NCI-H1092 (cell line): ENCODE measurements at places on chromosomes 12 and 14.

DNA sequence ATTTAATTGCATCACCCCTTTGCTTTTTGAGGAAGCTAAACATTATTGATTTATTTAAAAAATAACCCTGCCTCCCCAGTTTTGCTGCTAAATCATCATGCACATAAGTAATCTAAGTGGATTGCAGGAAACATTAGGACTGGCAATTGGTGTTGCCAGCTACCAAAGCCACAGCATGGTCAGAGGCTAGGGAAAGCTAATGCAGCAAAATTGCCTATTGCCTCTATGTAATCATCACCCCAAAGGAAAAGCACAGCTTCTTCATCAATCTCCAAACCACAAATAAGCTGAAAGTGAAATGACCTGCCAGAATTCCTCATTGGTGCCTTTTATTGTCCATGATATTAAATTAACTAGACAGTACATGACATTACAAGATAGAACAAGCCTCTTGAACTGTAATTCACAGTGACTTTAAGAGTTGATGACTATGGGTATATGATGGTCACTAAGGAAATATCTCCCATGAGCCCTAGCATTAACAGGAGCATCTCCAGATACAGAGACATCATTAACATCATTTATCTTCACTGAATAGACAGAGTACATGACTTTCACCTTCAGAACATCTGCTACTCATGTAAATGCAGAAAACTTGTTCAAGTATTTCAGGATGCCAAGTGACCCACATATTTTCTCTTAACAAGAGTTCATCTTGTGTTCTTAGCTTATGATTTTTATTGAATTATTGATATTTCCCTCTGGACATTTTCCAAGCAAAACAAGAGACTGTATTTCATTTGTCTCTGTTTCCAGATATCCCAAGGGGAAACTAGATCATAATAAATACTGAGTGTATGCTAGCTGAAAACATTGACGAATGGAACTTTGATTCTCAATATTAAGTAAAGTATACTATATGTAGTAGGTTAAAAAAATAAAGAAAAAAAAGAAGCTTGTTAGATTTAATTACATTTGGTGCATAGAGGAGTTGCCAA is 29.4 kb downstream of the PTPRR start:
- no peak for DNase-seq

DNA sequence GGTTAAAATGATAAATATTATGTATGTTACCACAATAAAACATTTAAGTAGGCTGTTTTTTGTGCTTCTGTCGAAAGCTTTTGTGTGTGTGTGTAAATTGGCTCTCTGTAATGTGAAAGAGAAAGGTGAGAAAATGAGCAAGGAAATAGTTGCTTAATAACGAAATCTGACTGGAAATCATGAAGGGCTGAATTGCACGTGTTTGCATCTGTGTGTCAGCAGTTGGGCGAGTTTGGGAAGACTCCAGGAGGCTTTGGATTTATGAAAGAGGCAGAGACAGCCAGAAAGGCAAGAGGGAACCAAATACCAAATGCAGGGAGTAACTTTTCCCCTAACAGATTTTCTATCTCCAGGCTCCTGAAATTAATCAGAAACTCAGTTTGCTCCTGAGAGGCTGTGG is 47.2 kb upstream of the PLEKHG3 start:
- no peak for DNase-seq

- DNase-seq = no peak
Measured at GRCh38 chr14:103718572-103718971, 3.0 kb downstream of the ZFYVE21 start.

DNA sequence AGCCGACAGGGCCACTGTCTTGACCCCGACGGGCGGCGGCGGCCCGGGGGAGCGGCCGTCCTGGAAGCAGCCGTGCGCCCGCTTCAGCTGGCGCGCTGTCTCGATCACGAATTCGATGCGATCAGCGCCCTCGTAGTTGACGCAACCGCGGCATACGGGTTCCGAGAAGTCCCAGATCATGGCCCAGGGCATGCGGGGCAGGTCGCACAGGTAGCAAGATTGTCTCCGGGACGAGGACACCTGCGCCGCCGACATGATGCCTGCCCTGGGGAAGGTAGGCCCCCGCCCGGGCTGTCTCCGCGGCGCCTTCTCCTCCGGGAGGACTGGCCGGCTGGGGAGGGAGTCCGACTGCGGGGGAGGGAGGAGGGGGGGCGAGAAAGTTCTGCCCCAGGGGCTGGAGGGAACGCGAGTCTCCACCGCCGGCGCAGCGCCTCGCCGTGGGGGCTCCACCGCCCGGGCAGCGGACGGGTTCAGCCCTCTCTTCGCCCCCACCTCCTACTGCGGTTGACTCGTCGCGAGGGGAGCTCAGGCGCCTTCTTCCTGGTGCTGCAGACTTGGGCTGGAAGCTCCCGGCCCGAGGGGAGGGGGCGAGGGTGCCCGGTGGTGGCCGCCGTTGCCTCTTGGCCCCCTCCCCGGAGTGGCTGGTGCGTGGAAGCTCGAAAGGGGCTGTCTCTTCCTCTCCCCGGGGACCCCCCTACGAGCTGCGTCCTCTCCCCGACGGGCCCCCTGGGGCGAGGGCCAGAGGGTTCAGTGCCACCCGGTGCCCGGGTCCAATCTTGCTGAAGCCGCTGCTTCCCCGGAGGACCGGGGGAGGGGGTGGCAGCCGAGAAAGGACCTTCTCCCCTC is 747 bp downstream of the IRF2BPL start:
- no peak for DNase-seq

DNA sequence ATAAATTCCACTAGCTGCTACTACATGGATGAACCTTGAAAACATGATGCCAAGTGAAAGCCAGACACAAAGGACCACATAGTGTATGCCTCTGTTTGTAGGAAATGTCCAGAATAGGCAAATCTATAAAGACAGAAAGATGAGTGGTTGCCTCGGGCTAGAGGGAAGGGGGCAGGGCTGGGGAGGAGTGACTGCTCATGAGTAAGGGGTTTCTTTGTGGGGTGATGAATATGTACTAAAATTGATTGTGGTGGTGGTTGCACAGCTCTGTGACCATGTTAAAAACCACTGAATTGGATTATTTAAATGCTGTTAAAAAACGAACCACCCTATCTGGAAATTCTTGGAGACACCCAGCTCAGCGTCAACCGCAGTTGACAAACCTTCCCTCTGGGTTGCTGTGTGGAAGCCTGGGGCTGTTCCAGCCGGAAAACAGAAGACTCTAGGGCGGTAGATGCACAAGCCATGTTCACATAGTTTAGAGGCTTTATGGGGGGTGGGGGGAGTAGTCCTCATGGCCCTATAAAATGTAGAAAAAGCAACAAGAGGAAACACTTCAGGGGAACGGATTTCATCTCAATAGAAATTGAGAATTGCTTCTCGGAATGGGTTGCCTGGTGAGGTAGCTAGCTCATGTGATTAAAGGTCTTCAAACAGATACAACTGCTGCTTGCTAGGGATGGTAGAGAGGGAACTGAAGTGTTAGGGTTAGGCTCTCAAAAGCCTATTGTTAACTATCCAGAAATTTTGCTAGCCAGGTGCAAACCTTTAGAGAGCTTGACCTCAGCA is 29.4 kb downstream of the RIN3 start:
- DNase-seq = no peak

- no peak for DNase-seq
Measured at GRCh38 chr14:104596927-104597351, 7.6 kb downstream of the TMEM179 start.

DNA sequence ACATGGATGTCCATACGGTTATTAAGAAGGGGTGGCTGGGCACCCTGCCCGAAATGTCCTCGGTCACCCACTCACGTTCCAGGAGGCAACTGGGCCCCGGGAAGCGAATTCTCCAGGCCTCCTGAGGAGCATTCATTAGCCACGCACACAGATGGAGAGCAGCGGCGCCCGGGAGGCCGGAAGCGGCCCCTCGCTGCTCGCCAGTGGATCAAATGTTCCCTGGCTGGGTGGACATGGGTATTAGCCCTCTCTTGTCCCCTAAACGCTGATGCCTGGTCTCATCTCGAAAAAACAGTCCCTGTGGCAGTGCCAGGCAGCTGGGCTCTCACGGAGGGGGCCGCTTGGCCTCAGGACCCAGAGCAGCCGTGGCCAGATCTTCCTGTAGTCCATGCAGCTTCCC is 59.0 kb upstream of the DLK1 start:
- no peak for DNase-seq

DNA sequence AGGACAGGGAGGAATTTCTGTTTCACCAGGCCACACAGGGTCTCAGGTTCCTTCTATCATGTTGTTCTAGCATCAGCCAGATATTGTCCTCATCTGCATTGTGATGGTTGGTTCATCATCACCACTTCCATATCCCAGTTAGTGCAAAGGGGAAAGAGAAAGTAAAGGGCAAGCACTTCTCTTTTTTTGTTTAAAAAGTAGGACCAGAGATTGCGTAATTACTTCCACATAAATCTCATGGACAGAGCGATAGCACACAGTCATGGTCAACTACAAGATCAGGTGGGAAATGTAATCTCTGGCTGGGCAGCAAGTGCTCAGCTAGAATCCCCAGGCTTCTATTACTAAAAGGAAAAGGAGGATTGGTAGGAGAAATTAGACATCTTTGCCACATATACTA is 155.1 kb downstream of the KIF21A start:
- DNase-seq = no peak

DNA sequence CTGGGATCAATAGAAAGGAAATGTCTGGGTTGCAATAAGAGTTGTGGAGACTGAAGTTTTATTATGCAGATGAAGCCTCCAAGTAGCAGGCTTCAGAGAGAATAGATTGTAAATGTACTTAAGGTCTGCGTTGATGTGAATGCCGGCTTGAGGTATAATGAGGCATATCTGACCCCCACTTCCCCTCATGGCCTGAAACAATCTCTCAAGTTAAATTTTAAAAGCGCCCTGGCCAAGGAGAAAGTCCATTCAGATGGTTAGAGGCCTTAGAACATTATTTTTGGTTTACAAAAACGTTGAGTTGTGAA is 28.3 kb upstream of the HIGD1C start:
- no peak for DNase-seq
